ENCODE measurements at places on chromosomes 13 and 19.

DNA sequence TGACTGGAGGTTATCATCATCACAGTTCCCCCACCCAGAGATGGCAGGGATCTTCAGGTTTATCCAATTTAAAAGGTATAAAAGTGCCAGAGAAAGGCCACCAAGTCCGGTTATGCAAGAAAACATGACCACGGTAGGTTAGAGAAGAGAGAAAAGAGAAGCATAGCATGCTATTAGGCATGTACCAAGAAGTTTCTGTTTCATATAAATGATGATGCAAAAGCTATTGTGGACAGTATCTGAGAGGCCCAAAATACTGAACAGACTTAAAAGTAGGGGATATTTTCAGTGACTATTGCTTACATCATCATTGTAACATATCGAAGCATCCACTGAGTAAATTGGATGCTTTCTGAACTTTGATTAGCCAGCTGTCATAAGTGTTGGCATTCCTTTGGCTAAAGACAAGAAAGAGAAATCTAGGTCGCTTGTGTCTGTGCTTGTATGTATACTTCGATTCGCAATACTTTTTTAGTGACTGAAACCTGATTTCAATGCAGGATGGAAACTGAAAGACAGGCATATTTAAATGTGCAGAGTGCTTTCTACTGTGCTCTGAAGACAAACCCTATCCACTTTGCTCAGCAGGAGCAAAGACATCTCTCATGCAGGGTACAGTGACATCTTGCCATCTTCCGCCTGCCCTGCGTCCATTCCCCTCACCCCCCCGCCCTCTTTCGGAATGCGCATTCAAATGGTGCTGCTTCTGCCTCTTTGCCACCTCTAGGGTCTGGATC, 180.3 kb downstream of the SHISA2 start:
- DNase-seq: no peak

- DNase-seq: no peak
These were observed 2.3 kb downstream of the EEF2 start for GRCh38 chr19:3982701-3983541.

- DNase-seq: no peak
These were observed 43.1 kb downstream of the COL4A1 start for GRCh38 chr13:110263888-110264287.

- no peak for DNase-seq
These were observed 509.0 kb downstream of the GPC5 start for GRCh38 chr13:91907398-91907797.

DNA sequence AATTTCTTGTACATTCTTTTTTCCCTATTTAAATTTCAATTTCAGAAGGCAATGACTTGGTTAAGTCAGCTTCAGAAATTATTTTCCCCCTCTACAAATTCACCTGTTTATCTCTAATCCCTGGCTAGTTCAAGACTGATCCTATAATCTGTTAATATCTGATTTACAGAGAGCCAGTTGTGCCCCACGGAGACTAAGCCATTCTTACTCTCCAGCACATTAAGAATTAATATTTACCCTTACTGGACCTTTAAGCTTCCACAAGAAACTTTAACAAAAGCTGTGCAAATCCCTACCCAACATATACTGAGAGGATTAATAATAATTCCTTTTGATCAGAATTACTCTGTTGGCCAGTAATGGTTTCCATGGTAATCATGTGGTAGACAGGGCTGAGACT, 786.2 kb downstream of the PCDH9 start:
- DNase-seq: no peak

DNA sequence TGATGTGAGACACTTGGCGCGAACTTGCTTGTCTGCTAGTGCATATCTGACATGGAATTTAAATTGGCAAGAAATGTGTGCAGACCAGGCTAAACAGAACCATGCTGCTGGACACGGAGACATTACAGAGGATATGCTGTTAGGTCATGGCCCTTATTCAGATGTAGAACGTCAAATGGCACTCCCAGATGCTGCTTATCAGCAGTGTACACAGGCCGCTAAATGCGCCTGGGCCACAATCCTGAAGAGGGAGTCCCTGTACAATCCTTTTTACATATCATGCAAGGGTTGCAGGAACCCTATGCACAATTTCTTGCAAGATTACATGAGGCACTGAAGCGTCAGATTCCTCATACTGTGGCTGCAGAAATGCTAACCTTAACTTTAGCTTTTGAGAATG, 9.3 kb downstream of the ZNF350 start:
- DNase-seq: no peak

- no peak for DNase-seq
These were observed 45.8 kb upstream of the RCBTB2 start for GRCh38 chr13:48578516-48579164.

- DNase-seq: no peak
These were observed 91.4 kb upstream of the SLC10A2 start for GRCh38 chr13:103157434-103158145.

DNA sequence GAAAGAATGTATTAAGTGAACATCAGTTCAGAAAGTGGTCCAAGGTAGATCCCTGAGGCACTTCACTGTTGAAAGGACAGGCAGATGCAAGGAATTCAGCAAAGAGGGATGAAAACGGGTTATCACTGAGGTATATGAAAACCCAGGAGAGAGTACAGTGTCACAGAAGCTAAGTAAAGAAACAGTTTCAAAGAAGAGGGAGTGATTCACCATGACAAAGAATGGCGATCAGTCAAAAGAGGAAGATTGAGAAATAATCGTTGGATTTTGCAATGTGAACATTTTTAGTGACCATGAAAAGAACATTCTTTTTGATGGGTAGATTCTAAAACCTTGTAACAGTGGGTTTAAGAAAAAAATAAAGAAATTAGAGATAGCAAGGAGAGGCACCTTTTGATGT, 99.3 kb downstream of the EPSTI1 start:
- no peak for DNase-seq

DNA sequence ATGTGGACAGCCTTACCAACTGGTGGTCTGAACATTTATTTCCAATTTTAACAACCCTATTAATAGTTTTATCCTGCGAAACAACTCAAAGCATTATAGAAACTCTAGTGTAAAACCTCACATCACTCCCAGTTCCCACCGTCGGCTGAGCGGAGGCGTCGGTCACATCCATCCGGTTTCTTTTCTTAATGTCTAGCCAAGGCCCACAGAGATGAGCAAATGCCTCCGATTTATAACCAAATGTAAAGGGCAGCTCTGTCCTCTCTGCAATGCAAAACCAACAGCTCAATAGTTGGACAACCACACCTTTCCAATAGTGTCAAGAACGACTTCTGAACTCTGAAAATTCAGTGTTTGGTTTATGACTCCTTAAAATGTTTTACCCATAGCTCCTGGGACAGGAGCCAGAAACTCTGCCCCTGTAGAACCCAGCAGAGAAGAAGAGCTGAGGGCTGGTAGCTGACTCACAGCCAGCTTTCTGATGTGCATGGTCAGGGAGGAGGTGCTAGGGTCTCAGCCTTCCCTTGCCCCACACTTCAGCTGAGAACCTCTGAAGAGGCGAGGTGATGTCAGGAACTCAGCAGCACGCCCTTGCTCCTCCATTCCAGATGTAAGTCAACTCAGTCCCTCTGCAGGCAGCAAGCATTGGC, 90.2 kb upstream of the UQCRFS1 start:
- DNase-seq: no peak

DNA sequence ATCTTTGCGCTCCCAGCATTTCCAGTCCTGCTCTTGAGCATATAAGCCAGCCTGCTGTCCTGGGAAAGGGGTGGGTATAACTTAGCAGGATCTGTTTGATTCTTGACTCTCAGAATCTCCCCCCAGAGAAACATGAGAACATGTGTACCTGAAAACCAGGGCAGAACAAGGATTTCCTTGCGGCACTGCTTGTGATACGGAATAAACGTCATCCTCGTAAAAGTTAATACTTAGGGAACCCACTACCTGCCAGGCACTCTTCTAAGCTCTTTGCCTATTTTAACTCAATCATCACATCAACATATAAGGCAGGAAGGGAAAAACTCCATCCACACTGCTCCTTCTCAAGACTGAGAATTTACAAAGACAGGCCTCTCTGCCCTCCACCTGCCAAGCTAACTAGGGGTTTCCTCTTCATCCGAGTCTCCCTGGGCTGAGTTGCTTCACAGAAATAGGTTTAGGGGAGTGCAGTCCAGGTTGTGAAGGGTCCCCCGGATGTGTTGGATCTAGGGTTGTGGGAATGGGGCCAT, 1.1 kb downstream of the ZNF653 start:
- no peak for DNase-seq

DNA sequence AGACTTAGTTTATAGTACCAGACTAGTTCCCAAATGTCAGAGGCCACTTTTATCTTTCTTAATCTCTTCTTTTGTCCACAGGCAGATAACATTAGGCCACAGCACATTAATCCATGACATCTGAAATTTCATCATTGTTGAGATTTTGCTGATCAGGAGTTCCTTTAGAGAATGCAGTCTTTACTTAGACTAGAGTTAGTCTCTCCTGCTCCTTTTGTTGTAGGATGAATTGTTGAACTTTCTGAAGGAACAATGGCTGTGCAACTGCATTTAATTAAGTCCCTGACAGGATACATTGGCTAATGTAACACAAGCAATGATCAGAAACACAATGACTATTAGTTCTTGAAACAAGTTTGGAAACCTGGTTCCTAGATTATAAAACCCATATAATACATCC, 266.3 kb downstream of the PCDH20 start:
- DNase-seq: no peak

DNA sequence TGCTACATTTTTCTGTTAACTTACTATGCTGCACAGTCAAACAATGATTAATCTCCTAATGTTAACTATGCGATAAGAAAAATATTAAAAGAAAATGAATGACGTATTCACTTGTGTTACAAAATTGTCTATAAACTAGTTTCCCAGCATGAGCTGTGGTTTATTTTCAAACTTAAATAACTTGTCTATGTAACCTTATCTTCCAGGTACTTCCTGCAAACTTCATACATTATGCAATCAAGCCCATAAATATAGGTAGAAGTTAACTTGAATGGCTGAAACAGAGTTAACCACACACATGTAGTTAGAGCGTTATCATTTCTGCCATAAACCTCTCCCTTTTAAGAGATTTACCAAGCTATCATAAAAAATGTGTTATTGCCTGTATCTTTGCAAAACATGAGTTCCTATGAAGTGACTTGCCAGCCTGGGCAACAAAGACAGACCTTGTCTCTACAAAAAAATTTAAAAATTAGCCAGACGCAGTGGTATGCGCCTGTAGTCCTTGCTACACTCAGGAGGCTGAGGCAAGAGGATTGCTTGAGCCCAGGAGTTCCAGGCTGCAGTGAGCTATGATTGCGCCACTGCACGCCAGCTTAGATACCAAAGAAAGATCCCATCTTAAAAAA, 17.7 kb upstream of the KLF5 start:
- DNase-seq: no peak

DNA sequence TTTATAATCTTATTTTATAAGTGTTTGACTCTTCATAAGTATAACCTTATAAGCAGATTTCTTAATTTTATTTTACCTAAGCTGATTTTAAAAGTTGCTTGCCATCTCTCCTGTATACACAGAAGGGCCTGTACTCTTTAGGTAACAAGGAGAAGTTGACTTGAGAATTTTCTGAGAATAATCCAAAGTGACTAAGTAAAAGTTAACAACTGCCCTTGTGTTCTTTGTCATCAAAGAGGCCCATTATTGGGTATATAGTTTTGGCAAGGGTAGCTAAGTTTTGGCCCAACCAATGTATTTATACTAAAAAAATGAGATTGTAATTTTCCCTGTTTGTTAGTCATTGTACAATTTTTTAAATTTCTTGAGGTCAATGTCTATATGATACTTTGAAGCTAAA, 3.2 kb downstream of the LCP1 start:
- no peak for DNase-seq

- peak; percentile 69 for DNase-seq
These were observed 37.3 kb upstream of the PEPD start for GRCh38 chr19:33558856-33559255.

Measured in NCI-H1694 (cell line).